ENCODE measurements at places on chromosomes 11 and 22.

DNA sequence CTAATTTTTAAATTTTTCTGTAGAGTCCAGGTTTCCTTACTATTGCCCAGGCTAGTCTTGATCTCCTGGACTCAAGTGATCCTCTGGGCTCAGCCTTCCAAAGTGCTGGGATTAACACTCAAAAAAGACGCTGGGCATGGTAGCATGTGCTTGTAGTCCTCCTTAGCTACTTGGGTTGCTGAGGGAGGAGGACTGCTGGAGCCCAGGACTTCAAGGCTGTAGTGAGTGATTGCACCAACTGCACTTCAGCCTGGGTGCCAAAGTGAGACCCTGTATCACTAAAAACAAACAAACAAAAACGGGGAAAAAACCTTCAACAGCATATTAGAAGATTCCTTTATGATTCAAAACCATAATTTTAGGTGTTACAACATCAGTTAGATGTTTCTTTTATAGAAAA lies 44.6 kb downstream of the RSF1 start:
- no peak for DNase-seq

- no peak for DNase-seq
Observed at GRCh38 chr11:13885083-13885482, 77.4 kb upstream of the SPON1 start.

GRCh38 chr22:39289533-39289932 lies 29.9 kb downstream of the RPL3 start:
- no peak for DNase-seq

GRCh38 chr11:91124363-91124762 lies 901.5 kb upstream of the CHORDC1 start:
- DNase-seq, result no peak

DNA sequence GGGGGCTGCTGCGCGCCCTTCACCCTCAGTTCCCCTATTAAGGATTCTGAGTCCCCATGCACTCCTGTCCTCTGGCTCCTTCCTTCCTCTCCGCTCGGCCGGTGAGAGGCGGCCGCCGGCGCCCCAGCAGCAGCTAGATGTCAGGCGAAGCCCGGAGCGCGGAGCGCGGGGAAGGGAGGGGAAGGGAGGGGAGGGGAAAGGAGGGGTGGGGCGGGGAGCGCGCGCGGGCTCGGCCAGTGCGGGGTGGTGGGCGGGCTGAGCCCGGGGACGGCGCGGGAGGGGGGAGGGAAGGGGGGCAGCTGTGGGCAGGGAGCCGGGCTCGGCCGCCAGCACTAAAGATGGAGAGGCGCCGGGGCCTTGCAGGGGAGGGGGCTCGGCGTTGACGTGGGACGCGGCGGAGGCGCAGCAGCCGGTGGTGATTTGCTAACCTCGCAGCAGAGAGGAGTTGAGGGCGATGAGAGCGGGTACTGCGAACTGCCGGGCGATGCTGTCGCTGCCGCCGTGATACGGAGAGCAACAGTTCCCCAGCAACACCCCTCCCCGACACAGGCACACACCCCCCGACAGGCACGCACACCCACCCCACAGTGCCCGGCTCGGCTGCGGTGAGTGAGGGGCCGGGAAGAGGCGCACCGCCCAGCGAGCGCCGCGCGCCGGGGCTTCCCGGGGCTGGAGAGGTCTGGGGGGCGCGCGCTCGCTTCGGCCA lies at the start of gene ZBTB16:
TSS of gene ZBTB16 (plus strand) at position 434 of the 706 bp plus-strand sequence. CDS start 3,590 bp downstream, outside the sequence.
- no peak for DNase-seq

- DNase-seq, result no peak
Observed at GRCh38 chr11:14451825-14452224, 47.8 kb downstream of the COPB1 start.

DNA sequence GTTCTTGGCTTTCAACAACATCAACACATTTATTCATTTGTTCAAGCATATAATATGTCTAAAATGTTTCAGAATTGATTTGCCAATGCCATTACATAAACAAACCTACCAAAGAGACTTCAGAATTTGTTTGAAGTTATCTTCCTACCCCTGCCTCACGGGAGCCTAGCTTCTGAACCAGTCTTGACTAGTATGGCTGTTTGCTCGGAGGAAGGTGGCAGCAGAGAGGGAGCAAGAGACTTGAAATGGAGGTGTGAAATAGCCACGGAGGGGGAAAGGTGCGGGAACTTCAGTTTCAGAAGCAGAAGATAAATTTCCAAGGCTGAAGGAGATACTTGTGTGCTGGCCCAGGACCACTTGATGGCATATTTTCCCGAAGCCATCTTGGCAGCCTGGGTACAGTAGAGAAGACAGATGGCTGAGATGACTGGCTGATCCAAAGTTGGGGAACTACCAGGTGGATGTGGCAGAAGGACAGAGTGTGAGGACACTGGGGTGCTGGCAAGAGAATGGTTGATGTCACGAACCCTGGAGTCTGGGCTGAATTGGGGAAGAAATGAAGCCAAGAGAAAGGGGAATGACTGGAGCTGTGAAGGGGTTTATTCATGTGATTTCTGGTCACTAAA lies 14.0 kb upstream of the MTCH2 start:
- no peak for DNase-seq

GRCh38 chr11:32034149-32034548 lies 56.7 kb upstream of the RCN1 start:
- DNase-seq, result no peak

DNA sequence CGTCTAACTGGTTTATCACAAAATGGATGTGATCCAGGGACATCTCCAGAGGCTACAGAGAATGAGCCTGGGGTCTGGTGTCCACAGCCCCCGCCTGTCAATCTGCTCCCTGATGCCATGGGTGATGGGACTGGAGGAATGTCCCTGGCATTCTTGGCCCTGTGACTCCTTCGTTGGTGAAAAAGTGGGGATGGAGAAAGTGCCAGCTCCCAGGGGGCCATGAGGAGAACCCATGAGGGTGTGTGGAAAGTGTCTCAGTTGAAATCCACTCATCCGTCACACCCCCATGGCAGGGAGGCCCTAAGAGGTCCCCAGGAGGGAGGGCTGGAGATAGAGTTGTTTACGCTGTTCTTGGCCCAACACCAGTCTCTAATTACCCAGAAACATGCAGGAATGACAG lies 322.0 kb downstream of the CTTN start:
- DNase-seq, result no peak

DNA sequence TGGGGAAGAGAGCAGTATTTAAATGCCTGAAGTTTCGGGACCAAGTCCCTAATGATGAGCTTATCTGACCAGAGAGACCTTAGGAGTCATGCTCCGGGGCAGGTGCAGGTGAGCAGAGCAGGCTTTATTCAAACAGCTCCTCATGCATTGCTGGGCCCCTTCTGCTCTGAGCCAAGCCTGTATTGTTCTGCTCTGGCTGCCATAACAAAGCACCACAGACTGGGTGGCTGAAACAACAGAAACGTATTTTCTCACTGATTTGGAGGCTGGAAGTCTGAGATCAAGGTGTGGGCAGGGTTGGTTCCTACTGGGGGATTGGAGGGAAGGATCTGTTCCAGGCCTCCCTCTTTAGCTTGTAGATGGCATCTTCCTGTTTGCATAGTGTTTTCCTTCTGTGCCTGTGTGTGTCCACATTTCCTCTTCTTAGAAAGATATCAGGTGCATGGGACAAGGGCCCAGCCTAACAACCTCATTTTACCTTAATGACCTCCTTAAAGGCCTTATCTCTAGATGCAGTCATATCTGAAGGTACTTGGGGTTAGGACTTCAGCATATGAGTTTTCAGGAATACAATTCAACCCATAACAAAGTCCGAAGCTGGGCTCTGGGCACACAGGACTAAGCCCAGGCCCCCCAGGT lies 97.1 kb upstream of the PARVA start:
- no peak for DNase-seq

DNA sequence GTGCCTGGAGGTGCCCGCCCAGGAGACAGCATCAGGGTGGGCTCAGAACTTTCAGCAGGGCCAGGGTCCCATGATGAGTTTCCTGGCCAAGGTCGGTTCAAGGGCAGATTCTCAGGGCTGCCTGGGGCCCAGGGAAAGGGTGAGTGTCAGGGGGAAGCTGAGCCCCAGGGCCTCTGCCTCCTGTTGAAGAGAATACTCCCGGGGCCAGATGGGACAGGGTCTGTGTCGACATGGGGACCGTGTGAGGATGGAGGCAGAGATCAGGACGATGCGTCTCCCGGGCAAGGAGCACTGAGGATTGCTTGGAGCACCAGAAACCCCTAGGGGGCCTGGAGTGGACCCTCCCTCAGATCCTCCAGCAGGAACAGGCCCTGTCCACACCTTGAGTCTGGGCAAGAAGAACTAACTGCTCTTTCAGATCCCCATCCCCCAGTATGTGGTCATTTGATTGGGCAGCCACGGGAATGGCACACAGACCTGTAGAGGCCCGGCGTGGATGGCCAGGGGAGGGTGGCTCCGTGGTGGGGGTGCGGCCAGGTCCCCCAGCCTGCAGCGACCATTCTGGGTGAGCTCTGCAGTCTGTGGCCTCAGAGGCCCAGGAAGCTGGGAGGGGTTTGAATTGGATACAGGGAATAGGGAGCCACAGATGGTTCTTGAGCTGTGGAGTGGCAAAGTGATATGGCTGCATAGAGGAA lies 1078.7 kb downstream of the BRD1 start:
- DNase-seq, result no peak

DNA sequence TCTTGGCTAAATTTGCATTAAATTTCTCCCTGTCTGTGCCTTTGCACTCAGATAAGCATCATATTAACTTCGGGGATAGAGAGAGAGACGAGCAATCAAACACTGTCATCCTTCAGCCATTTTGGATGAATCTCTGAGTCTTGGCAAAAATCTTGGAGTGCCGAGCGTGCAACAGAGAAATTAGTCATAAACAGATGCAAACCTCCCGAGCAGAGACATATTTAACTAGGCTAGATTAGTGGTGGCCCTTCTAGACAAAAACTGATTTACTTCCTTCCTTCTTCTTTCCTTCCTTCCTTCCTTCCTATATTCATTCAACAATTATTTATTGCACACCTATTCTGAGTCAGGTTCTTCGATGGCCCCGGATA lies 114.4 kb upstream of the BLID start:
- DNase-seq, result no peak

GRCh38 chr11:117096201-117096991 lies 1.8 kb downstream of the SIK3 start:
- DNase-seq, result peak; percentile 71

GRCh38 chr22:29503811-29504372 lies 23.9 kb downstream of the NEFH start:
- no peak for DNase-seq

DNA sequence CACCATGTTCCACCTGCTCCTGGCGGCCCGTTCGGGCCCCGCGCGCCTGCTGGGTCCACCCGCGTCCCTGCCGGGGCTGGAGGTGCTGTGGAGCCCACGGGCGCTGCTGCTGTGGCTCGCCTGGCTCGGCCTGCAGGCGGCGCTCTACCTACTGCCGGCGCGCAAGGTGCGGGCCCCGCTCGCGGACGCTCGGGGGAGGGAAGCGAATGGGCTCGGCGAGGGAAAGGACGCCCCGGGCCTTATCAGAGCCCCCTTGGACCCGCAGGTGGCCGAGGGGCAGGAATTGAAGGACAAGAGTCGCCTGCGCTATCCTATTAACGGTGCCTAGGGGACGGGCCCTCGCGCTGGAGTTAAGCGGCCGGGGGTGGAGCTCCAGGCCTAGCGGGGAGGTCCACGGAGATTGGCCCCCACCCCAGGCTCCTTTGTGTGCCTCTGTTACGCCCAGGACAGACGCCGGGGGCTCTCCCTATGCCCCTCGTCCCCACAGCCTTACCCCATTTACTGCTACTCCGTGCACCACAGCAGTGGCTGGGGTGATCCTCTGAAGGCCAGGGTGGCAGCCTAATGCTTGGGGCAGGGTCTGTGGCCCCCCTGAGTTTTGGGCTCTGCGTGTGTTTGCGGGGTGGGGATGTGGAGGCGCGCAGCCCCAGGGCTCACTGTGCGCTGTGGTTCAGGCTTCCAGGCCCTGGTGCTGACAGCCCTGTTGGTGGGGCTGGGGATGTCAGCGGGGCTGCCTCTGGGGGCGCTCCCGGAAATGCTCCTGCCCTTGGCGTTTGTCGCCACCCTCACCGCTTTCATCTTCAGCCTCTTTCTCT lies 1.1 kb downstream of the TM7SF2 start:
- DNase-seq, result no peak

- no peak for DNase-seq
Observed at GRCh38 chr22:49327411-49328117, 500.1 kb downstream of the BRD1 start.

Measured in GM19239 (cell line).